ENCODE measurements at places on chromosomes 6 and 20.

- no peak for DNase-seq
Observed at GRCh38 chr20:60649541-60649940, 602.5 kb upstream of the CDH4 start.

DNA sequence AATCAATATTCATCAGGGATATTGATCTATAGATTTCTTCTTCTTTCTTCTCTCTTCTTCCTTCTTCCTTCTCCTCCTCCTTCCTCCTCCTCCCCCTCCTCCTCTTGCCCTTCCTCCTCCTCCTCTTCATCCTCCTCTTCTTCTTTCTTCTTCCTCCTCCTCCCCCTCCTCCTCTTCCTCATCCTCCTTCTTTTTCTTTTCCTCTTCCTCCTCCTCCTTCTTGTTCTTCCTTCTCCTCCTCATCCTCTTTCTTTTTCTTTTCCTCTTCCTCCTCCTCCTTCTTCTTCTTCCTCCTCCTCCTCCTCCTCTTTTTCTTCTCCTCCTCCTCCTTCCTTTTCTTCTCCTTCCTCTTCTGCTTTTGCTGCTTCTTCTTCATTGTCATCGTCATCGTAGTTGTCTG lies 52.4 kb upstream of the SERINC1 start:
- DNase-seq = no peak

- peak; percentile 46 for DNase-seq
Observed at GRCh38 chr6:45837541-45838200, 178.0 kb downstream of the CLIC5 start.

DNA sequence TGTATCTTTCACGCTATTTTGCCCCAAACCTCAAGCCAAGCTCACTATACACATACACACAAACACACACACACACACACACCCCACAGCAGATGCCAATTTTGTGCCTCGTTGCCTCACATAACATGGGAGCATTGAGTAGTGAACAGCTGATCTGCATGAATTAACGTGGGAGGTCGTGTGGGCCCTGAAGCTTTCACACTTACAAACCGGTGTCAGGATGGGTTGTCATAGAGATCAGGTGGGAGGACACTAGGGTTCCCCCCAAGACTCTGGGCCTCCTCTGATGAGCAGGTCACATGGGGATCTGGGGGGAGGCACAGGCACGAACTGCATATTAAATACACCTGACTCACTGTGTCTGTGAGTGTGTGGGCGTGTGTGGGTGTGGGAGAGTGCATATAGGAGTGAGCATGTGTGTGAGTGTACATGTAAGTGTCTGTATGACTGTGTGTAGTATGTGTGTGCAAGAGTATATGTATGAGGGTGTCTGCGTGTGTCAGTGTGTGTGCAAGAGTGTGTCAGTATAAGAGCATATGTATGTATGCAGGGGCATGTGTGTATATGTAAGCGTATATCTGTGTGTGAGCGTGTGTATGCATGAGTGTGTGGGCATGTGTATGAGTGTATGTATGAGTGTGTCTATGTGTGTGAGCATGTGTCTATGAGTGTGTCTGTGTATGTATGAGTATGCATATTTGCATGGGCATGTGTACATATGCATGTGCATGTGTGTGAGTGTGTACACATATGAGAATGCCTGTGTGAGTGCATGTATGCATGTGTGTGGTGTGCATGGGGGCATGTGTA lies 370.4 kb downstream of the PREX1 start:
- DNase-seq = no peak

DNA sequence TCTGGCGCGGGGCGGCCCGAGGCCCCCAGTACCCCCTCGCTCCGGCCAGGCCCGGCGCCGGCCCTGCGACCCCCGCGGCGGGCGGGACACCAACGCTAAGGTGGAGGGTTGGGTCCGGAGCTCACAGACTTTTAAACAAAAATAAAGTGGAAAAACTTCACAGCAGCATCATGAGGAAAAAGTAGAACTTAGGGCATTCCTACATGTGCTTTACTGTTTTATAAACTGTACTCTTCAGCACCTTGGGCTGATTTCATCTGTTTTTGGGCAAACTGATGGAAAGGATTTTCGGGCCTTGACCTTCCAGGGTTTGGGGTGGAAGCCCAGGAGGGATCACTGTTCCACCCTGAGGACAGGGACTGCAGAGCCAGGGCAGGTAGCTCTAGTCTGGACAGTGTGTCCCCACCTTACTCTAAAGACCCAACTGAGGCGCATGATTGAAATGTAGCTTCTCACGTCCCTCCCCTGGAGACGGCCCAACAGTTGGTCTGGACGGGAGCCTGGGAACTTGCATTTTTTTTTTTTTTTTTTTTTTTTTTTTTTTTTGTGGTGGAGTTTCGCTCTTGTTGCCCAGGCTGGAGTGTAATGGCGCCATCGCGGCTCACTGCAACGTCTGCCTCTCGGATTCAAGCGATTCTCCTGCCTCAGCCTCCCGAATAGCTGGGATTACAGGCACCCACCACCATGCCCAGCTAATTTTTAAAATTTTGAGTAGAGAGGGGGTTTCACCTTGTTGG lies 740 bp downstream of the NELFCD start:
- peak; percentile 36 for DNase-seq

DNA sequence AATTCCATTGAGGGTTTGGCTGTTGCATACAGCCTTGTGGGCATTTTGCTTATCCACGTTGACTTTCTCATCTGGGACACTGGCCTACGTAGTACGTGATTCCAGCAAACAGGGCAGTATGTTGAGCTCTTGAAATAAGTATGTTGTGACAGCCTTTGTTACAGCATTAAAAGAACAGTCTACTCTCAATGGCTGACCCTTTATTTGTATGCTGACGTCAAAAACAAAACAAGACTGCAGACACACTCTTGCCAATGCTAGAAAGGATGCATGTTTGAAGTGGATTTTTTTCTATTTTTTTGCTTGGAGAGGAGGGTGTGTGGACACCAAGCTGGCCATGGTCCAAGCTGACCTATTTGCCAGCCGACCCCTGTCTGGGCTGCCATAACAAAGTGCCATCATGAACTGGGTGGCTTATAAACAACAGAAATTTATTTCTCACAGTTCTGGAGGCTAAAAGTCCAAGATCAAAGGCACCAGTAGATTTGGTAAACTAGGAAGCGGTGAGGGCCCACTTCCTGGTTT lies 10.8 kb upstream of the SNHG17 start:
- DNase-seq = no peak

DNA sequence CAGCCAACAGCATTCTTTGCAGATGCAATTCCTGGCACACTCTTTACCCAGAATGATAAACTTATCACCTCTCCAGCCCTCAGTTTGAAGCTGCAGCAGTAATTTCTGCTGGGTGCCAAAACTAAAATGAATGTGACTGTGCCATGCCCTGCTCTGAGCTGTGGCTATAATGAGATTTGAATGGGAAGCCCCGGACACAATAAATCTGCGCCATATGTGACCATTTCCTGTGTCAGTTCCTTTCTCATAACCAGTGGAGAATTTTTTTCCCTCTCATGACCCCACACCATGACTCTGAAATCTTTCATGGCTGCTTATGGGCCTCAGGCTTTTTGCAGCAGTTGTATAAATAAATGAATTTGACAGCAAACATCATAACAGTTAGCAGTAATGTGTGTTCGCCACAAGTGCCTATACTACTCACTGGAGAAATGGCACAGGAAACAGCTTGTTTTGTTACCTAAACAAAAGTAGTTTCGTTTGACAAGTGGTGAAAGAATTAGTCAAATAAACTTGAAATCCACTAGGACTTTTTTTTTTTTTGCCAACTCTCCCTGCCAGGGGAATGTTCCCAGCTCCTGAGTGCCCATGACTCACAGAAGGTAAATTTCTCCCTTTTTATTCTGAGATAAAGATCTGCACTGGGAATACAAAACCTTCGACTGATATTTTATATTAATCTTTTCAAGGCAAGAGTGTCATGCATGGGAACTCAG lies 408.4 kb downstream of the PKHD1 start:
- DNase-seq = no peak

DNA sequence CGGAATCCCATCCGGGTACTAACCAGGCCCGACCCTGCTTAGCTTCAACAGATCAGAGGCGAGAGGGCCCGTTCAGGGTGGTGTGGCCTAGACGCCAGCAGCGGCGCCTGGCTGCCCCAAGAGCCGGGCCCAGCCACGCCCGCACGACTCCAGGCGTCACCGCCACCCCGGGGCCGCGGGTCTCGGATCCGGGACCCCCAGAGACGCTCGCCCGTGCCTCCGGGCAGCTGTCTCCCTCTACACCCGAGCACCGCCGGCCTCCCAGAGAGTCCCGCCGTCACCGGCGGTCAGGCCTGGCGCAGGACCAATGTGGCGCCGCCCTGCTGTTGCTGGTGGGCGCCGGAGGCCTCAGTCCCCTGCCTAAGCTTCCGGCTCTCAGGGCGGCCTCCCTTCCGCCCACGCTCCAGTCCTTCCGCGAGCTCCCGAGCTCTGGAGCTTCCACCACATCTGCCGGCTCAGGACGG lies 441.2 kb upstream of the DEFB115 start:
- DNase-seq = no peak

DNA sequence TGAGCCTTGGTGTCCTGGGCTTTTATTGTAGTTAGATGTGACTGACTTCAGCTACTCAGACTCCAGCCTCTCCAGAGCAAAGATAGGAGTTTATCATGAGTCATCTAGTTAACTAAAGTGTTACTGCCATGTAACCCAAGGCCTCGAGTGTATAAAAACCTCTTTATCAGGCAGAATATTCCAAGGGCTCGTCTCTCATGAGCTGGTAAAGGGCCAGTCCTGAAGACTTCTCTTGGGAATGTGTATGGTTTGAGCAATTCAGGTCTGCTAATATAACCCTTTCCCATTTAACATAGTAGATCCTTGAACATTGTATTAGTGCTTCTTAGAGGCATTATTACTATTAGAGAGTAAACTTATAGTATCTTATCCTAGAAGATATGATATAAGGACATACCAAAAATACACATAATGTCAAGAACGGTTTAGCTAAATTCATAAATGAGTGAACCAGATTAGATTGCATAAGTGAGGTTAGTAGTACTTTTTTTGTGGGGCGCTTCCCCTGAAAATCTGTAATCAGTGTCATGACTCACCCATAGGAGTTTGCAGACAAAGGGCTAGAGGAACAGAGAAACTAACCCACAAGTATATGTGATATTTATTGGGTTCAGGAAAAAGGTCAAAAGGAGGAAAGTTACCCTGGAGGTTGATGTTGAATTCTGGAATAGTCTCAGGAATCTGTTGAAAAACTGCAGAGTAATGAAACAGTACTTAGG lies 16.0 kb downstream of the DSE start:
- DNase-seq = no peak

GRCh38 chr6:121523628-121524027 lies 88.2 kb downstream of the GJA1 start:
- DNase-seq = no peak

DNA sequence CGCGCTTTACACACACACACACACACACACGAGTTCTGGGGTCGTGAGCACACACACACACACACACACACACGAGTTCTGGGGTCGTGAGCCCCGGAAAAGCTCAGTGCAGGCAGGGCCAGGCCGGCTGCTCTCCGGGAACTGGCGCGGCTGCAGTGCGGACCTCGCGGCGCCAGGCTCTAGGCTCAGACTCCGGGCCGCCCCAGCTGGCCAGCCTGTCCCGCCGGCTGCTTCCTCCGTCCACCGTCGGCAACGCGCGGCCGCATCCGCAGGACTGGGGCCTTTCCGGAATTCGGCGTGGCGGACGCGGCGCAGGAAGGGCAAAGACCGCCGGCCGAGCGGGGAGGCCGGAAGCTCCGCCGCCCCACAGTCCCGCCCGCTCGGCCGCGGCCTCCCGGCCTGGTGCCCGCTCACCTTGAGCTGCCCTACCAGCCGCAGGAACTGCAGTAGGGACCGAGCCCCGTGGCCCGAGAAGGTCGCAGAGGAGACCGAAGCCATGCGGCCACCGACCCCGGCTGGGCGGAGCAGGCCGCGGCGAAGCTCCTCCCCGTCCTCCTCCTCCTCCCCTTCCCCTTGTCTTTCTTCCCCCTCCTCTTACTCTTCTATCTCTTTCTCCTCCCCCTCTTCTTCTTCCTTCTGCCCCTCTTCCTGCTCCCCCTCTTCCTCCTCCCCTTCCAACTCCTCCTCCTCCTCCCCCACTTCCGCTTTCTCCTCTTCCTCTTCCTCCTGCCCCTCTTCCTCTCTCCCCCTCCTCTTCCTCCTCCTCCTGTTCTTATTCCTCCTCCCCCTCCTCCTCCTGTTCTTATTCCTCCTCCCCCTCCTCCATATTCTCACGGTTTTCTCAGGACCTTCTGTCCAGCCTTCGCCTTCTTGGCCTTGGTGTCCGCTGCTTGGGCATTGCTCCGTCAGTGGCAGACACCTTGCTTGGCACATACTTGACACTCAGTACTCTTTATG lies at the start of gene HDDC2:
TSS of gene HDDC2 (minus strand) at position 533 of the 957 bp plus-strand sequence. CDS start at position 498, 35 bp downstream.
- DNase-seq = peak; percentile 74

DNA sequence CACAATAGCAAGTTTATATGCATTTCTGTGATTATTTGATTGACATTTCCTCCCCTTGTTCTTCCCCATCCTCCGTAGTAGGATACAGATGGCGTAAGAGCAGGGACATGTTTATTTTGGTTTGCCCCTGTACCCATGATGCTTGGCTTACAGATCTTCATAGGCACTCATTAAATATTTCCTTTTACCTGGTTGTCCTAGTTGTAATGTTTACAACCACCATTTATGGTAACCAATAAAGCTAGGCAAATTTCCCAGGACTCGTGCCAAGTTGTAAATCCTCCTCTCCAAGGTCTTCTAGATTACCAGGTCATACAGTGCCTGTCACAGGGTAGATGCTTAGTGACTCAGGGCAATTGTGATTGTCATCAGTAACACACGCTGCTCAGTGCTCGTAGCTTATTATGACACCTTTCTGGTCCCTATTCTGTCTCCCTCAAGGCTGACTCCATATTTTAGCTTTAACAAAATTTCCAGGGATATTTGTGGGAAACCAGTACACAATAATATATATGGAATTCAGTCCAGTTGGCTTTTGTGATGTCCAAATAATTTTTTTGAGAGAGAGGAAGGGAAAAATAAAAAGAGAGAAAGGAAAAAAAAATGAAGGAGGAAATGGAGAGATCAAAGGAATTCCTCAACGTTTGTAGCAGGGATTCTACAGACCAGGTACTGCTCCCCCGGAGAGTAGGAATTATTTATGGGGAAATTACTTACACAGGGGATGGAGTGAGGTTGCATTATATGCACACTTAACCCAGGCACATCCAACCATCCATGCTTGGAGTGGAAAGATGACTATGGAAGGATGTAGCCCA lies 24.6 kb downstream of the CYP24A1 start:
- no peak for DNase-seq

- DNase-seq = no peak
Observed at GRCh38 chr6:39239527-39240154, 10.4 kb upstream of the KCNK5 start.

- no peak for DNase-seq
Observed at GRCh38 chr6:138421089-138421488, 17.1 kb downstream of the HEBP2 start.

DNA sequence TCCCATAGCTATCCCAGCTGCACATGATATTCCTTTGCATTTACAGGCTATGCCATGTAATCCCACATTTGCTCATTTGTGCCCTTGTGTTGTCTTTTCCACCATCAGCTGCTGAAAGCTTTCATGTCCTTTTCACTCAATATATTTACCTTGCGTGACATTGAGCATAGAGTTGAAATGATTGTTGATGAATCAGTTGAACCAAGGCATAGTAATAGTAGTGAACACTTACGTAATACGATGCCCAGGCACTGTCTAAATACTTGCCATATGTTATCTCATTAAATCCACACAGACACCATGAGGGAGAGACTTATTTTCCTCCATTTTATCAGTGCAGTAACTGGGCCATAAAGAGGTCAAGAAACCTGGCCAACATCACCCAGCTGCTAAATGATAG lies 13.1 kb downstream of the RNF8 start:
- DNase-seq = no peak

Data from DND-41 (cell line).